ENCODE measurements at places on chromosomes 3 and 15.
A peak's percentile ranks its signal among the peaks of the same experiment; 100 is the strongest.

DNA sequence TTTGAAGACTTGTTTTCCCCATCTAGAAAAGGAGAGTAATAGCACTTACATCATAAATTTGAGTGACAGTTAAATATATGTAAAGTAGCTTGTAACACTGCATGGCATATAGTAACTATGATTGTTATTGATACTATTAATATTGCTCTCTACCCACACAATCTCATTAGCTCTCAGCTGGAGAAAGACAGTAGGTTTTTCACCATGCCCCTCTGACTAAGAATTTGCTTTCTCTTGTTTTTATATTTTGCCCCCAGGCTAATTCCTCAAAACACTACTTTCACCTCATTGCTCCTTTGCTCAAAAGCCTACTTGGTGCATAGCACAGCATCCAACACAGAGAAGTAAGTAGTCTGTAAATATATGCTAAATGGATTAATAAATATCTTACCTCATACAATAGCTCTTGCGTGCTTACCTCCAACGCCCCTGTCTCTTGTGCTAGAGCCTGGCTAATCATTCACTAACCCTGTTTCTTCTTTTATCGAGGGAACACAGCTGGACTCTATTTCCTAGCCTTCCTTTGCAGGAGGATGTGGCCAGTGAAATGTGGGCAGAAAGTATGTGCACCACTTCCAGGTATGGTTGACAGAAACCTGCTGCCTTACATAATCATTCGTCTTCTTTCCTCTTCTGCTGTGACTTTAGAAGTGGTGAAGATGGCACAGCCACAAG is 190.0 kb downstream of the PLCH1 start:
- DNase-seq, result peak; percentile 59

- DNase-seq, result no peak
These were observed 22.6 kb downstream of the SRP14 start for GRCh38 chr15:40016224-40016865.

- DNase-seq, result no peak
These were observed 614.4 kb downstream of the FHIT start for GRCh38 chr3:60636846-60637245.

DNA sequence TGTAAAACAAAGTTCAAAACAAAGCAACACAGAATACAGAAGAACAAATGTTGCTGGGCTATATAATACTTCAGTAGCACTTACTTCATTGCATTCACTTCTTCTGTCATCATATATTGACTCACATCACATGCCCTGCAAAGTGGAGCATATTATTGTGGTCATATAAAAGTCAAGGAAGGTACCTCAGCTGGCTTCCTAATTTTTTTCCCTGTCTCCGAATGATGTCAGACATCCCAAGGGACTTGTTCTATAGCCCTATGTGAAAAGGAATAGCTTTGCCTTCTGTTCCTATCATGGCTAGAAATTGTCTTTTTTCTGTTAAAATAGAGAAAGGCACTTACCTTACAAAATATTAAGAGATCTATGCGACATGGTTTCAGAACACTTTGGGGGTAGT is 109.4 kb downstream of the LRTM1 start:
- DNase-seq, result no peak

GRCh38 chr3:194730365-194730764 is 44.7 kb downstream of the FAM43A start:
- DNase-seq, result peak; percentile 55

GRCh38 chr15:100596792-100597191 is 5.2 kb downstream of the LINS1 start:
- peak; percentile 12 for DNase-seq

DNA sequence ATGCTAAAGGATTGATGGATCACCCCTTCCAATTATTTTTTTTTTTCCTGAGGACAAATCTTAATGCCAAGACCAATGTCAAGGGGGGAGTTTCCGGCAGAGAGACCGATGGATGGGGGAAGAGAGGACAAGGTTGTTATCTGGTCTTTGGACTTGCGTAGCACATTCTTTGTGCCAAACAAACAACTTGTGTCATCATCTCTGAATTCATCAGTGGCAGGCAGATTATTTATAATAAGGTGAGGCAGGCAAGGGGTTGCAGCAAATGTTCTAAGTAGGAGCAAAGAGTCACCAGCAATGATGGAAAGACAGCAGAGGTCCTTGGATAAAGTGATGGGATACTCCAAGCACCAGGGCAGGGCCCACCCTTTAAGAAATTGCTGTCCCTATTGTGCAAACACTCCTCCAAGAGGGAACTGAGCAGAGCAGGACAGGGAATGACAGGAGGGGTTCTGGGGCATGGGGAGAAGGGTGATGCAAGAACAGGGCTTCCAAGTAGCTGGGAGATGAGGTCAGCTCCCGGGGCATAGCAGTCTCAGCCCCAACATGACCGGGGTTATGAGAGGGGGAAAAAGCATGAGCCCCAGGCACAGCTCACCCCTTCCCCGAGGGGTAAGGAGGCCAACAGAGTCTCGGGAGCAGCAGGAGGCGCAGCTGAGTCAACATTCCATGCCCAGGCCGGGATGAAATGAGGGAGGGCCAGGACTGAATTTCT is 57.4 kb downstream of the ANXA2 start:
- DNase-seq, result no peak

DNA sequence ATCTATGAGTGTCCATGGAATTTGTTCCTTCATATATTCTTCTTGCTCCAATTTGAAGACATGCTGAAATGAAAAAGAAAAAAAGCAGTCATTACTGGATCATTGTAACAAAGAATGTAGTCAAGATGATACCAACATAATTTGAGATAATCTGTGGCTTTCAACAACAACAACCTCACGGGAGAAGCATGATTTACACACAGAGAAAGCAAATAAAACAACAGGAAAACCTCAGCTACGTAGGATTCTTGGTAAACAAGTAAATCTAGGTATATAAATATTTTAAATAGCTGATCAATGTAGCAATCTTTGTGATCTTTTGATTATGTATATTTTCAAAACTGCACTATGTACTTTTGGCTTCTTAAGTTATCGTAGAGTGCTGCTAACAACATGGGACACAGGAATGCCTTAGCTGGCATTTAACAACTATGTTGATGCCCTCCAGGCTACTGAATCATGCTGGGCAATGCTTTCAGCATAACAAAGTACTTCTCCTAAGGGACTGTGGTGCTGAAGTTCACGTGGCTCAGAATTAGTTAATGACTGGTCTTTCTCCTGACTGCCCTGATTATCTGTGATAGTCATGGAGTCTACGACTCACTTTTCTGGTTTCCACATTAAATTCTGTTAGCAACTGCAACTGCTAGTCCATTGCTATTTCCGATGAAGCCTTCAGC is 96.5 kb upstream of the MYO5C start:
- DNase-seq, result no peak
